Ascending aorta (tissue), 2 donors: ENCODE measurements at places on chromosomes 11 and 22. TPM values are rescaled to one million over a fixed set of nuclear protein-coding genes. Genes with fewer than 3 reads are reported as not detected.

KDM4D gene
- not detected for total RNA-seq

- DNase-seq: no peak
These were observed 8.5 kb upstream of the NCF4 start for GRCh38 chr22:36852056-36852973.

DNA sequence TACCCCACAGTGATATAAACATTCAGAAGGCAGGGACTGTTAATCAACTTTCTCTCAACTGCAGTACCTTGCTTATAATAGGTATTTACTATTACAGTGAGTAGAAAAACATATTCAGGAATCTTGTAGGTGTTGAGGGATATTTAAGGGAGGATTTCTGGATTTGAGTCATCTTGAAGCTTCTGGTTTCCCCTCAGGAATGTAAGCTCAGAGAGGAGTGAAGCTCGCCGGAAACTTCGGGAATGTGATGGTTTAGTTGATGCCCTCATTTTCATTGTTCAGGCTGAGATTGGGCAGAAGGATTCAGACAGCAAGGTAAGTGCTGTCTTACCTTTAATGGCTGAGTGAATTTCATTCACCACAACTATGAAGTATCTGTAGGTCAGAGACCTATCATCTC, 42.9 kb downstream of the CTNND1 start:
- no peak for DNase-seq

DNA sequence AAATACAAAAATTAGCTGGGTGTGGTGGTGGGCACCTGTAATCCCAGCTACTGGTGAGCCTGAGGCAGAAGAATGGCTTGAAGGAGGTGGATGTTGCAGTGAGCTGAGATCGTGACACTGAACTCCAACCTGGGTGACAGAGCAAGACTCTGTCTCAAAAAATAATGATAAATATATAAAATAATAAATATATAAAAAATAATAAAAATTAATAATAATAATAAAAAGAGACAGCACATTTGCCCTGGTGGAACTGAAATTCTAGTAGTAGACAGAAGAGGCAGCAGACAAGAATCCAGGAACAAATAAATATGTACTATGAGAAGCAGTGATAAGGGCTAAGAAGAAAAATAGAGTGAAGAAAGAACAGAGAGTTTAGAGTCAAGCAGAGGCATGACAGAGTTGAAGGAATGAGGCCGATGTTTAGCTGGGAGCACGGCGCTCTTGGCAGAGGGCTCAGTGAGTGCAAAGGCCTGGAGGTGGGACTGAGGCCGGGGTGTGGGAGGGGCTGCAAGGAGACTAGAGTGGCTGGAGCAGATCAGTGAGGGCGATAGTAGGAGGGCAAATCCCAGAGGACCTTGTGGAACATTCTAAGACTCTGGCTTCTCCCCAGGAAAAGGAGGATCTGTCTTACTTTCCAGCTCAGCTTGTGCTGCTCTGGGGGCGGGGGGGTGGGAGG, 410.3 kb downstream of the MN1 start:
- no peak for DNase-seq

GRCh38 chr11:10606536-10607208, 38.2 kb upstream of the LYVE1 start:
- no peak for DNase-seq

DNA sequence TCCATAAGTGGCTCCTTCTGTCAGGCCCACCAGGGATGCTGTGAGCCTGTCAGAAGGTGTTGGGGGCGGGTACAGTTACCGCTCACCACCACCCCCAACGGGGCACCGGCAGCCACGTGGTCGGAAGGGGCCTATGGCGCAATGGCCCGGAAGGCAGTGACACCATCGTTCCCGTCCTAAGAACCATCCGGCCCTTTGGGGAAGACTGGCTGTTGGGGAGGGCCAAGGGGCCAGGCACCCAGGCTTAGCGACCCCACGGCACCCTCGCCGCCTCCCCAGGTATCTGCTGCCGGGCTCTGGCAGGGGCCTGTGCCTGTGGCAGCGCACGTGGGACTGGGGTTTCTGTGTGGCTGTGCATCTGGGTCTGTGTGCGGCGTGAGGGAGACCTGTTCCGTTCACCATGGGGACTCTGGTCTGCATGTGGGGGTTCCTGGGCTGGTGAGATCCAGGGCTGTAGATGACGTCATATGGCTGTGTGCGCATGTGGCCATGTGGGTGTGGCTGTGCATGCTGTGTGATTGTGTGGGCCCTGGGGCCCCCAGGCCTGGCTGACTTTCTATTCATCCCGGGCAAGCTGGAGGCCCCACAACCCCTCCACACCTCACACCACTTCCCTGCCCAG, 717 bp downstream of the OSM start:
- DNase-seq: peak; percentile 47

MMP3 gene
- not detected for total RNA-seq

DNA sequence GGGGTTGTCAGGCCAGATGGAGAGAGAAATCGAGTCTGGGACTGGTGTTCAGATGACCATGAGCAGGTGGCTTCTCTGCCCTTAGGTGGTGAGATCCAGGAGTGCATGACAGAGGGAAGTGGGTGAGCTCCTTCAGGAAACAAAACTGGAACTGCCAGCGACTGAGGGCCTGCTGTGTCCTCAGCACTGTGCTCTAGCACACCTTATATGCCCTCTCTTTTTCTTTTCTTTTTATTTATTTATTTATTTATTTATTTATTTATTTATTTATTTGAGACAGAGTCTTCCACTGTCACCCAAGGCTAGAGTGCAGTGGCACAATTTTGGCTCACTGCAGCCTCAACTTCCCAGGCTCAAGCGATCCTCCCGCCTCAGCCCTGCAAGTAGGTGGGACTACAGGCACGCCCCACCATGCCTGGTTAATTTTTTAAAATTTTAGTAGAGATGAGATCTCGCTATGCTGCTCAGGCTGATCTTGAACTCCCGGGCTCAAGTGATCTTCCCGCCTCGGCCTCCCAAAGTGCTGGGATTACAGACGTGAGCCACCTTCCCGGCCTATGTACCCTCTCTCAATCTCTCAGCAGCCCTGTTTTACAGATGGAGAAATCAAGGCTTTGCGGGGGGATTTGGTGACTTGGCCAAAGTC, 14.8 kb upstream of the RASD2 start:
- no peak for DNase-seq

DNA sequence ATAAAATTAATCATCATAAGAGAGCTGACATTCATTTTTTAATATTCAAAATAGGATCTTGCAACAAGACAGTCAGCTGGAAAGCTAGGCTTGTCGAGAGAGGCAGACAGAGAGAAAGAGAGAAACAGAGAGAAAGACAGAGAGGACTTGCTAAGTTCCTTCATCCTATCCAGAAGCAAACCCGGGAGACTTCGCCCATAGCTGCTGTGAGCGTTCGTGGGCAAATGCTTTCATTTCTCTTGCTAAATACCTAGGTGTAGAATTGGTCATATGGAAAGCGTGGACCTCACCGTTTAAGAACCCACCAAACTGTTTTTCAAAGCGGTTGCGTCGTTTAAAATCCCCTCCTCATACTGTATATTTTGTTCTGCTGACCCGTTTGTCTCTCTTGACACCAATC, 25.3 kb upstream of the KRTAP5-6 start:
- no peak for DNase-seq

DNA sequence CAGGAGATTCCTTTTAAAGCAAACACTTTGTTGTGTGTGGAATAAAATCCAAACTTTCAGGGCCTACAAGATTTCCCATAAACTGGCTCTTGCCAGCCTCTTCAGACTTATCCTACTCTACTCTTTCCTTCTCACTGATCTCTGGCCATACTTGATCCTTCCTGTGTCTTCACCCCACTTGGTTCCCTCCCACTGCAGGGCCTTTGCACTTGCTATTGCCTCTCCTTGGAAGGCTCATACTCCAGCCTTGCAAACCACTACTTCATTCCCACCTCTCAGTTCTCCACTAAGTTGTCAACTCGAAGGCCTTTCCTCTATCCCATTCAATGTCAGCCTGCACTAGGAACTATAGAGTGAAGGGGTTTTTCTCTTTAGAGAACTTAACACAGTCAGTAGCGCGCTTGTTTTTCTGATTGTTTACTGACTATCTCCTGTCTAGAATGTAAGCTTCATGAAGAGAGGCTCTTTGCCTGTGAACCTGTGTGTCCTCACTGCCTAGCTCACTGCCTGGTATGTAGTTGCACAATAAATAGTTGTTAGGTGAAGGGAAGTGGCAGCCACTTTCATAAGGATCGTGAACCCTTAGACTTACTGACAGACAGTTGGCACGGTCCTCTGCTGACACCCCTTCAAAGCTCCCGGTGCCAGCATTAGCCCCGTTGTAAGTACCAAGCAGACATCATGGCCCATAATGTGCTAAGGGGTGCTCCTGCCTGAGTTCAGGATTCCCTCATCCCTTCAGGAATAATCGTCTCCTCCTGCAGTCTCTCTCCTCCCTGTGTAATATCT, 833 bp upstream of the ME3 start:
- DNase-seq: no peak

DNA sequence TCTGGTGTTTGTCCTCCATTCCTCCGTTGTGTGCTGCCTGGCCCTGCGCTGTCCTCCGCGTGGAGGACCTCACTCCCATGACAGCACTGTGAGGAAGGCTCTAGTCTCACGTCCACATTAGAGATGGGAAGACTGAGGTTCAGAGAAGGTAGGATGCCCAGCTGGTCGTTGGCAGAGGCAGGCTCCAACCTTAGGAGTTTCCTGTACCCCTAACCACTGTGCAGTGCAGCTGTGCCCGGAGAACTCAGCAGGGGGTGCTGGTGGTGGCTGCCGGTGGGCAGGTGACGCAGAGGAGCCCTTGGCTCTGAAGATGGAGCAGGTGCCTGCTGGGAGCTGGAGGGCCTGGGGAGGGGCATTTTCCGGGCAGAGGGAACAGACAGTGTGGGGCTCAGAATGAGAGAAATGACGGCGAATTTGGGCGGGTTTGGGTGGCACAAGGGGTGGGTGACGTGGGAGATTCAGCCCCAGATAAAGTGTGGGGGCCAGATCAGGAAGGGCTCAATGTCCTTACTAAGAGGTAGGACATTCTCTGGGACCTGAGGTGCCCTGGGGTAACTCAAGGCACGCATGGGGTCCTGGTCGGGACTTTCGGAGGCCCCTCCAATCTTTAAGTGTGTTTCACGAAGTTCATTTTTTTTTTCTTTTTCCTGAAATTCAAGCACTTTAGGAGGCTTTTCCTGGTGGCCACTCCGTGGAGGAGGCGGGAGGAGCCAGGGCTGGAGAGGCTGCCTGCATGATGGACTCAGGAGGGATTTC, 535.0 kb downstream of the TBC1D22A start:
- peak; percentile 33 for DNase-seq

DNA sequence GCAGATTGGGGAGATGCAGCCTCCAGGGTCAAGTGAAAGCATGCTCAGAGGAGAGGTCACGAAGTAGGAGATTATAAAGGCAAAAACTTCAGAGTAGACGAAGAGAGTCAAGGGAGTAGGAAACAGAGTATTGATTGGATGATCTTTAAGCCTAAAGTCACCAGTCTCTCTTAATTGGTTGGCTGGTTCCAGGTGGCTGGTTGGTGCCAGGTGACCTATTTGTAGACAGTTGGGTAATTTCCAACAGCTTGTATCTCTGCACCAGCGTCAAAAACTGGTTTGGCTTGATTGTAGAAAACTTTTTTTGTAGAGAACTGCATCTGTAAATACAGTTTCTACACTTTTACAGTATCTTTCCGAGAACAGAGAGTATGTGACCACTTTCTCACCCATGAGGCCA, 75.7 kb upstream of the CCDC90B start:
- no peak for DNase-seq

DNA sequence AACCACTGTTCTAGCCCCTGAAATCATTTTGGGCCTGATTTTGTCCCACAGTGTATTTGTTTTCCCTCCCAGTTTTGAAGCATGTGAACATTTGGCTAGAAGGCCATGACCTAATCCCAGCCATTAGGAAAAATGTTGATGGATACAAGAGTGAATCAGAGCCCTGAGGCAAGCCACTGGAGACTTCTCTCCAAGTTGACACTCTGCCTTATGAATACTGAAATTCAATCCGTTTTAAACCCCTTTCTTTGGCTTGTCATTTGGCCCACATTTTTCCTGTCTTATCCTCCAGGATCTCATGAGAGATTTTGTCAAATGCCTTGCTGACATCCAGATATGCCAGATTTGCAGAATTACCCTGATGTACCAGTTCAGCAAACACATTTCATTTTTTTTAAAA, 158.8 kb downstream of the FAT3 start:
- DNase-seq: no peak

DNA sequence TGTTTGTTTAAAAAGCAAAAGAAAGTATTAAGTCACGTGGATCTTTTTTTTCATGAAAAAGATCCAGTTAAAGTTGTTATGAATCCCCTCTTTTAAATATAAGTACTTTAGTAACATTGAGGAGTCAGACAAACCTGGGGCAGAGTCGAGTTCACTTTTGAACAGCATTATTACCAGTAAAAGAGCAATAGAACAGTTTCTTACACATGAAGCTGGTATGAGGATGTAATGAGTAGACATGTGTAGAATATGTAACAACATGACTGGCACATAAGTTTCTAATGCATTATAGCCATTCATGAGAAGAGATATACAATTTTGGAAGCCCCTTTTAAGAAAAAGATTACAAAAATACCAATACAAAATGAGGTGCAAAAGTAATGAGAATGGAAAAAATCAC, 7.6 kb upstream of the MUC15 start:
- DNase-seq: no peak

DNA sequence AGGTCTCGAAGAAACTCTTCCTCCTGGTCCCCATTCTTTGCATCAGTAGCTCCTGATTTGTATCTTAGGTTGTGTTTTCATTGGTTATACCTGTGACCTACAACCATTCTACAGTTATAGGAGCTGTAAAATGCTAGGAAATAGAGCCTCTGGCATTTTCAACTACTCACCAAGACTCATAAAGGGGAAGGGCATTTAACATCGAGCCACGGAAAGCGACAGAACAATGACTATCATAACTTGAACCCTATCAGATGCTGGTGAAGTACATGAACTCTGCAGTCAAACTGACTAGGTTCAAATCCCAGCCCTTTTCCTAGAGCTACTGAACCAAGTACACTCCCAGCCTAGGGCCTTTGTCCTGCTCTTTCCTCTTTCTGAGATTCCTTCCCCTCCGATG, 588.0 kb downstream of the SOX6 start:
- DNase-seq: no peak

GRCh38 chr11:44767421-44767820, 40.7 kb downstream of the TSPAN18 start:
- no peak for DNase-seq

AQP11 gene
- total RNA-seq: 0.64 TPM

GRCh38 chr11:123603666-123604065, 50.8 kb downstream of the SCN3B start:
- DNase-seq: no peak
